H7 (cell line): ENCODE measurements at places on chromosomes 16 and 17.
A peak's percentile ranks its signal among the peaks of the same experiment; 100 is the strongest.

- peak; percentile 67 for DNase-seq
These were observed 23.8 kb downstream of the LDHD start for GRCh38 chr16:75092777-75093176.

GRCh38 chr17:37844158-37844976, 79.8 kb upstream of the TBC1D3K start:
- DNase-seq: peak; percentile 91

GRCh38 chr16:49739381-49739780, 116.5 kb downstream of the ZNF423 start:
- DNase-seq: peak; percentile 89

- no peak for DNase-seq
These were observed 2.1 kb upstream of the USP32 start for GRCh38 chr17:60393840-60394723.

- DNase-seq: peak; percentile 99
These were observed 140.5 kb downstream of the SEC14L1 start for GRCh38 chr17:77281122-77281903.

GRCh38 chr17:77749321-77749751, 209.2 kb upstream of the TNRC6C start:
- DNase-seq: peak; percentile 69

GRCh38 chr16:67977005-67977404, 3.3 kb downstream of the DPEP3 start:
- DNase-seq: no peak

DNA sequence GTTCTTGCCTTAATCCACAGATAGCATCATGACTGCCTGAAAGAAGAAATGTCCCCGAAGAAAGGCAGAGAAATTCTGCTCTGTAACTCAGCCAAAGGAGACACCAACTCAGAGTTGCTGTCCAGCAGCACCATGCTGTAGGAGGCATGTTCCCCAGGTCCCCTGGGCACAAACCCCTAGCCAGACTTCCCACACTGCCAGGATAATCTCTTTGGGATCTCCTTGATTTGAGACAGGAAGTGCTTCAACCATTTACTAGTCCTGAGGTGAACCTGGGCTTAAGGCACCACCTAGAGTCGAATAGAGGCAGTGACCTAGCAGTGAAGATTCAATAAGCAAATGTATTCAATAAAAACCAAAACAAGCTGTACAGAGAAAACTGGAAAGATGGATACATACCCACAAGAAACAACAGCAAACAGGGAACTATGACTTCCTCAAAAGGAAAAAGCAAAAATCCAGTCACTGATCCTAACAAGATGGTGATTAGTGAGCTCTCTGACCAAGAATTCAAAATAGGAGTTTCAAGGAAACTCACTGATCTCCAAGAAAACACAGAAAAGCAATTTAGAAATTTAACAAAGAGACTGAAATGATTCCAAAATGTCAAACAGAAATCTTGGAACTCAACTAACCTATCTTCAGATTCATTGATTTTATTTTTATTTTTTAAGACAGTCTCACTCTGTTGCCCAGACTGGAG, 5.7 kb downstream of the OR4D2 start:
- peak; percentile 74 for DNase-seq

GRCh38 chr17:51647826-51648225, 387.5 kb downstream of the UTP18 start:
- DNase-seq: no peak

DNA sequence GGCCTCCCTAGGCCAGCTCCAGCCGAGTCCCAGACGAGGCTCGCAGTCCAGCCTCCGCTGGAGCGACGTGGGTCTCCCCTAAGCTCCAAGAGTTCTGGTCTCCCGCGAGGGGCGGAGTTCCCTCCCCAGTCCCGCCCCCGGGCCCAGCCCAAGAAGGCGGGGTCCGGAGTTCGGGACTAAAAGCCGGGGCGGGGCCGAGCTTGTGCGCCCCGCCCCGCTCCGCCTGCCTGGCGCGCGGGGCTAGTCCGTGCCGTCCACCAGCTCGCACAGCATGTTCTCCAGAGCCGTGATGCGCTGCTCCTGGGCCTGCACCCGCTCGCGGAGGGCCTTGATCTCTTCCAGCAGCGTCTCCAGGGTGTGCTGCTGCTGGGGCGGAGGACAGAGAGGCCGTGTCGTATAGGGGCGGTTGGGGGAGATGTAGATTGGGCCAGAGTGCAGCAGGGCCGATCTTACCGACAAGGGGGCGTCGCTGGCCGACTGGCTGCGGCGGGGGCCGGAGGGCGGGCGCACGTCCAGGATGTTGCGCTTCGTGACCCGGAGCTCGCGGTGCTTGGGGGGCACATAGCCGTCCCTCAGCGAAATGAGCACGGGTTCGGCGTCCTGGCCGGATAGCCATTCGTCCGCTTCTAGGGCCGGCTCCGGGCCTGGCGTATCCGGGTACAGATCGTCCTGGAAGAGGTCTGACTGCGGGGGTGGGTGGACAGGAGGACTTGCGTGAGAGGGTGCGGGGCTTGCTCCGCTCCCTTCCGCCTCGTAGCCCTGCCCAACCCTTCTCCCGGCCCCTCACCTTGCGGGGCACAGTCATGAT, 7.0 kb downstream of the CORO6 start:
- DNase-seq: peak; percentile 98

- no peak for DNase-seq
These were observed 123.2 kb upstream of the NLRP1 start for GRCh38 chr17:5707482-5707881.

DNA sequence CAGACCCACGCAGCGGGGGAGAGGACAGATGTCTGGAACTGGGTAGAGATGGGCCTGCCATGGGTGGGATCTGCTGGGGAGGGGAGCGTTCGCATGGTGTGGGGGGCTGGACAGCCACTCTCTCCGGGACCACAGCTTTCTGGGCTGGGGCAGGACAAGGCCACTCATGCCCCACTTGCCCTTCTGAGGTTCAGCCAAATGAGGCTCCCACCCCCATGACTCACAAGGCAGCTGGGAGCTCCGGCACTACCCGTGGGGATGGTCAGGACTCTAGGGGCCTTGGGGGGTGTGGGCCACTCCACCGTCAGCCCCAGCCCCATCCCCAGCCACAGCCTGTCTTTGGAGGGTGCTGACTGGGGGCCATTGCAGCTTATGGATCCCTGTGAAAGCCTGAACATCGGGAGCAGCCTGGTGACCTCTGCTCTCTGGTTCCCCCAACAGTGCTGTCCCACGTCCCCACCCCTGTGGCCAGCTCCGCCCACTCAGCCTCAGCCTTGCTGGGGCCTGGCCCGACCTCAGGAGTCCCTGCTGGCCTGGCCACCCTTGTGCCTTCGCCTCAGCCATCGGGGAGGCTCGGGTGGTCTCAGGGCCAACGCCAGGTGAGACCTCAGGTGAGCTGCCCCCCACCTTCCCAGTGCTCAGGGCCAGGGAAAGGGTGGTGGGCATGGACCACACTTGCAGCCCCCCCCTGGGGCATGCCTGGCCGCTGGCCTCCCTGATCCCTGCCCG, 4.7 kb upstream of the CDH15 start:
- no peak for DNase-seq

DNA sequence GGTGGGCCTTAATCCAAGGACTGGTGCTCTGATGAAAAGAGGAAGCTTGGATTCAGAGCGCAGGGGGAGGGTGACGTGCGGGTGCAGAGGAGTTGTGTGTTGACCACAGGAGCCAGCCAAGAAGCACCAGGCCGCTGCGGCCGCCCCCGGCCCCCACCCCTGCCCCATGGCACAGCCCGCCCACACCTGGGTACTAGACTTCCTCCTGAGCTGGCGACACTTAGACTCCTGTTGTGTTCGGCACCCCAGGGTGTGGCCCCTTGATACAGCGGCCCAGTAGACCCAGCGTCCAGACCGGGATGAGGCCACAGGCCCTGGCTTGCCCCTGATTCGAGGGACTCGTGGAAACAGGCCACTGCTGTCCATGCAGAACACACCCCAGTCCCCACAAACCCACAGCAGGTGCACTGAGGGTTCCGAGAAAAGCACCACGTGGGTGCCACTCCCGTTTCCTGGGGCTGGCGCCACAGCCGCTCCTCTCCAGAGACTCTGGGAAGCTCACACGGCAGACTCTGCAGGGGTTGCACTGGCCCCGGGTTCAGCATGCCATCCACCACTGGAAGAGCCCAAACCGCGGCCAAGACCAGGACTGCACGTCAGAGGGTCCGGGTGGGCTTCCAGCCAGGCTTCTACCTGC, 5.7 kb upstream of the SNAI3 start:
- DNase-seq: no peak

- DNase-seq: no peak
These were observed 71.3 kb downstream of the SMG6 start for GRCh38 chr17:2232244-2232638.

- DNase-seq: no peak
These were observed 49.0 kb upstream of the PIK3R6 start for GRCh38 chr17:8916466-8916865.

- no peak for DNase-seq
These were observed 302 bp downstream of the LITAF start for GRCh38 chr16:11586378-11586855.

DNA sequence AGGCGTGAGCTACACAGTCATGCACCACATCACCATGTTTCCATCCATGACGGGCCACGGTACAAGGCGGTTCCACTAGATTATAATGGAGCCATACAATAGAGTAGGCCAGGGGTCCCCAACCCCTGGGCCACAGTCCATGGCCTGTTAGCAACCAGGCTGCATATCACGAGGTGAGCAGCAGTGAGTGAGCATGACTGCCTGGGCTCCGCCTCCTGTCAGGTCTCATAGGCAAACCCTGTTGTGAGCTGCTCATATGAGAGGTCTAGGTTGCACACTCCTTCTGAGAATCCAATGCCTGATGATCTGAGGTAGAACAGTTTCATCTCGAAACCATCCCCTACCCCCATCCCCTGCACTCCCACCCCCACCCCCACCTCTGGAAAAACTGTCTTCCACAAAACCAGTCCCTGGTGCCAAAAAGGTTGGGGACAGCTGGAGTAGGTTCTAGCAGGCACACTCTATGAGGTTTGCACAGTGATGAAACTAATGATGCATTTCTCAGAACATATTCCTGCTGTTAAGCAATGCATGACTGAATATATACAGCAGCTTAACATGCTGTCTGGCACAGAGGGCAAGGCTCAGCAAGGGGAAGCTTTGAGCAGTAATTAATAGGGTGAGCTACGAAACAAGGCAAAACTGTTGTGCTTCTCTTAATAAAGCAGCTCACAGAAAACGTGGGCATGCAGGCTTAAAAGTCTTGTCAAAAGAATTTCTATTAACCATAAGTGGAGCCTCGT, 108.0 kb downstream of the VPS53 start:
- no peak for DNase-seq

DNA sequence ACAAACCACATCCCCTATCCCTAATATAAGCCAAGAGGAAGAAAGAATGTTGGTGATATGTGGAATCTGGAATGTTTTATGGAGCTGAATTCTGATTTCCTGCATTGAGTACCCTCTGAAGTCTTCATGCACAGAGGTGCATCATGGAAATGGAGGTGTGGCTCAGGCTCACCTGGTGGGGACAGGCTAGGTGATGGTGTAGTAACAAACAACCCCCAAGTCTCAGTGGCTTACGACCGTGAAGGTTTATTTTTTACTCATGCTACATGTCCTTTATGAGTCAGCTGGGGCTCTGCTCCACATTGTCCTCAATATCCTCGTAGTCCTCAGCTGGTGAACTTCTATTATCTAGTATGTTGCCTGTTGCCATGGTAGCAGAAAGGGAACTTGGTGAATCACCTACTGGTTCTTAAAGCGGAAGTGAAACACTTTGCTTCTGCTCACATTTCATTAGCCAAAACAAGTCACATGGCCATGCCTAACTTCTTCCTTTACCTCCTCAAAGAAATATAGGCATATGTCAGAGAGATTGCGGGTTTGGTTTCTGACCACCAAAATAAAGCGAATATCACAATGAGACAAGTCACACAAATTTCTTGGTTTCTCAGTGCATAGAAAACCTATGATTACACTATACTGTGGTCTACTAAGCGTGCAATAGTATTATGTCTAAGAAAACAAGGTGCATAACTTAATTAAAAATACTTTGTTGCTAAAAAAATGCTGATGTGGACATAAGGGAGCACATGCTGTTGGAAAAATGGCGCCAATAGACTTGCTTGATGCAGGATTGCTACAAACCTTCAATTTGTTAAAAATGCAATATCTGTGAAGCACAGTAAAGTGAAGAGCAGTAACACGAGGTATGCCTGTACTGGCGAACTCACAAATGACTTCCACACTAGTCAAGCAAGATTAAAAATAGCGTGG, at the start of gene PMFBP1:
TSS of gene PMFBP1 (minus strand) at position 51 of the 930 bp plus-strand sequence. CDS start 947 bp downstream, outside the sequence.
- no peak for DNase-seq

- no peak for DNase-seq
These were observed 26.0 kb upstream of the MPHOSPH6 start for GRCh38 chr16:82195917-82196494.

DNA sequence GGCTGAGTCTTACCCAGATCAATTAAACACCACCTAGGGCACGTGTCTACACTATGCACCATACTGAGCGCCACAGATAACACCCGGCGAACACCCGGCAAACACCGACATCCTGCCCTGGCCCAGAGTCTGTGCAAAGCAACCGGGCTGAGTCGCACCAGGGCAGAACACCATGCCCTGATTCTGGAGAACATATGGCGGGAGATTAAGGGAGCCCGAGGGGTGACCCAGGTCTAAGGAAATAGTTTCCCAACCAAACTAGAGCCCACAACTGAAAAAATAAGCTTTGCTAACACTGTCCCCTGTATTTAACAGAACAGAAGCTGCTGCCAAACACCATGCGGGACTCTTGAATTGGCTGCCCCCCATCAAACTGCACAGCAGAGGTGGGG, 22.1 kb downstream of the MYO18A start:
- DNase-seq: peak; percentile 25

- no peak for DNase-seq
These were observed 15.1 kb upstream of the ERN2 start for GRCh38 chr16:23728112-23728477.

- DNase-seq: no peak
These were observed 255.7 kb upstream of the DYNLRB2 start for GRCh38 chr16:80285104-80285503.

- no peak for DNase-seq
These were observed 44.1 kb upstream of the DOC2B start for GRCh38 chr17:225551-225950.

DNA sequence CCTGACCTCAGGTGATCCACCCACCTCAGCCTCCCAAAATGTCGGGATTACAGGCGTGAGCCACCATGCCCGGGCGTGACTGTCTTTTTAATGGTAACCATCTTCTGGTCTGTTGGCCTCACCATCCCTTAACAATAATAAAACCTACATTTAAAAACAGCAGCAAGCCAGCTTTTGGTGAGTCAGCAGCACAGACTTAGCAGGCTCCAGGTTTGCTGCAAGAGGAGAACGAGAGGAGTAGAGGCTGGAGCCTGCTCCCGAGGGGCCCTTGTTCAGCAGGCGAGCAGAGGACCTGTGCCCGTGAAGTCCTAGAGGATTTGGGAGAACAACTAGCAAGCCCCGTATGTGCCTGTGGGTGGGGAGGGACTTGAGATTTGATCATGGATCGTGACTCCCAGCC, 35.7 kb downstream of the MYH13 start:
- DNase-seq: no peak

GRCh38 chr17:56902348-56902747, 11.5 kb downstream of the TRIM25 start:
- DNase-seq: no peak

GRCh38 chr17:34858591-34859565, 102.4 kb downstream of the CCT6B start:
- no peak for DNase-seq
